Mucosa of descending colon (tissue), 3 donors: ENCODE measurements at places on chromosomes 12 and 14. TPM values are rescaled to one million over a fixed set of nuclear protein-coding genes. Genes with fewer than 3 reads are reported as not detected.

DNA sequence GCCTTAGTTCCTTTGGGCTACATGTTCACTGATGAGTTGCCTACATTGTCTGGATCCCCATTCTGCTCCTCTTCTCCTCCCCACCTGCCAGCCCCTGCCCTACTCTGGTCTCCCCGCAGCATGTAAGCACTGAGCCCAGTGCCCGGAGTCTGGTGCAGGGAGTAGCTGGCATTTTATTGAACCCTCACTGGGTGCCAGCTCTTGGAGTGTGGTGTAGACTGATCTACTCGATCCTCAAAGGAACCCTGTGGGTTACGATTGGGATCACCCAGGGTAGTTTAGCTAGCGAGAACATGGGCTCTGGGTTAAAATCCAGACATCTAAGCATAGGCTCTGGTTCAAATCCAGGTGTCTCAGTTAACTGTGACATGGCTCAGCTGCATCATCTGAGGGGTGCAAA lies 8.3 kb upstream of the SERPINA6 start:
- no peak for DNase-seq

- no peak for DNase-seq
Measured at GRCh38 chr14:32698831-32699230, 239.8 kb upstream of the NPAS3 start.

DNA sequence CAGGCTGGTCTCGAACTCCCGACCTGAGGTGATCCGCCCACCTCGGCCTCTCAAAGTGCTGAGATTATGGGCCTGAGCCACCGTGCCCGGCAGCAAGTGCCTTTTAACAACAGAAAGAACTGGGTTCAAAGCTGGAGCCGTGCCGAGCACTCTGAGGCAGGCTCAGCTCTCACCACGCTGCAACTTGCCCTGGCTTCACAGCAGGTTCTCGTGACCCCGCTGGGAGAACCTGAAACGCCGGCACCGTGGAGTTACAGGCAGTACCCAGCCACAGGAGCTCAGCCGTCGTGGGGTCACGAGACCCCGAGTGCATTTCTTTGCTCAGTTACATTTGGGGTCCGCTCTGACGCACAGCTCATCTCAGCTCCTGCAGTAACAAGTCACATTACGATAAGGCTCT lies 14.4 kb downstream of the GOLGA3 start:
- no peak for DNase-seq

Gene SALL2
- total RNA-seq = 1.2 TPM
